ENCODE measurements at places on chromosomes 3 and 15.

GRCh38 chr15:65619626-65620290, 2.0 kb upstream of the SLC24A1 start:
- DNase-seq, result no peak

DNA sequence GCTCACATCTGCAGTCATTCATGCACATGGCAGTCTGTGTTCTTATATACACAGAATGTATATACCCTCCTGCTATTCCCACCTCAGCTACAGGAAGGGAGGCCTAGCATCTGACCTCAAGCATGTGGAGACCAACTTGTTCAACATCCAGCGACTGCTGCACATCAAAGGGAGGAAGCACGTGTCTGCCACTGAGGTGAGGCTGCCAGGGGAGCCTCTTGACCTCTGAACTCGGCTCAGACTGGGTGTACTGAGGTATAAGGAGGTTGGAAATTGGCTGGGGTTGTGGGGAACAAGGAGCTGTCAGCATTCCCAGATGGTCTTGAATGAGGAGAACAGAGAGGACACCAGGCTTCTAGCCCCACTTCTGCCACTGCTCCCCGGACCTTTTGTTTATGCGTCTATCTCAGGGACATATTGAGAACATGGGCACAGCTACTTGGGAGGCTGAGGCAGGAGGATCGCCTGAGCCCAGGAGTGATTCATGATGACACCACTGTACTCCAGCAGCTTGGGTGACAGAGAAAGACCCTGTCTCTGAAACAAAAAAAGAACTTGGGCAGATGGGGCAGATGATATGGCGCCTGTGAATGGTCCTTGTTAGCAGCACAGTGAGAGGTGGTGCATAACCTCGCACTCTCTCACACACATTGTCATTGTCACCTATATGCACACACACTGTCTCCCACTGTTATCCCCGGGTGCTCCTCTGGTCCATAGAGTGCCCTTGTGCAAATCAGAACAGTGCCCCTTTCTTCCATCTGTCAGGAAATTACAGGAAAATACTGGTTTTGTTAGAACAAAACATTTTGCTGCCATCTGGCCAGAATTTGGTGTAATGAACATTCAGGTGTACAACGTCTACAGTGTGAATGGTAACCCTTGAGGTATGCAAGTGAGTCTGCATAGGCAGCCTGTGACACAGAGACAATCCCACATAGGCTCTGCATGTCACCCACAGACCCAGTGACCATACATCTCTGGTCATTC, 5.4 kb downstream of the VILL start:
- DNase-seq, result no peak

DNA sequence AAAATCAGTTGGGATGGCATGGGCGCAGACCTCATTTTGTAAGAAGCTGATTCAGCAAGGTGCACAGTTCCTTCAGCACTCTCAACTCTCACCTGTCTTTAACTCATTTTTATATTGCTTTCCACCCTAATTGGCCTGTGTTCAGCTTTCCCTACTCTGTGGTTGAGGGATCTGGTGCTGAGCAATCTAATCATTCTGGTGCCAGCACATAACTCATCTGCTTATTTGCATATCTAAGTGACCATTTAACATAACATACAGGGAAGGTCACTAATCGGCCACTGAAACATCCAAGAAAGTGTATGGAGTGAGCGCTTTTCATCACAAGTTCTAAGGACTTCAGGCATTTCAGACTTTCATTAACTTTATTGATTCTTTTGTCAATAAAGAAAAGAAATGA, 303.4 kb upstream of the ROPN1 start:
- no peak for DNase-seq

- DNase-seq, result no peak
These were observed 125.9 kb downstream of the MYRIP start for GRCh38 chr3:39935261-39935660.

GRCh38 chr3:153050978-153051377, 111.0 kb upstream of the RAP2B start:
- DNase-seq, result no peak

DNA sequence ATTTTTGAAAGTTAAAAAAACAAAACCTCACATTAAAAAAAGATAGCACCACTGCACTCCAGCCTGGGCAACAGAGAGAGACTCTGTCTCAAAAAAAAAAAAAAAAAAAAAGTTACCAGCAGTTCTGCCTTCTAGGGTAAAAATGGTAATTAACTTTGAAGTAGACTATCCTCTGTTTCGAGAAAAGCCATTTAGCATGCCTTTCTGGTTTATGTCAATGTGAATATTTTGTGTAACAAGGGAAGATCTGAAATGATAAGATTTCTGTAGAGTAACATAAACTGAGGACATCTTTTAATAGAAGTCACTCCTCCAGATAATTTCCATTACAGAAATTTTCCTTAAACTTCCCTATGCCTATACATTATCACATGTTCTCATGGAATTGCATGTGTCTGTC, 203.2 kb upstream of the GAP43 start:
- DNase-seq, result no peak

DNA sequence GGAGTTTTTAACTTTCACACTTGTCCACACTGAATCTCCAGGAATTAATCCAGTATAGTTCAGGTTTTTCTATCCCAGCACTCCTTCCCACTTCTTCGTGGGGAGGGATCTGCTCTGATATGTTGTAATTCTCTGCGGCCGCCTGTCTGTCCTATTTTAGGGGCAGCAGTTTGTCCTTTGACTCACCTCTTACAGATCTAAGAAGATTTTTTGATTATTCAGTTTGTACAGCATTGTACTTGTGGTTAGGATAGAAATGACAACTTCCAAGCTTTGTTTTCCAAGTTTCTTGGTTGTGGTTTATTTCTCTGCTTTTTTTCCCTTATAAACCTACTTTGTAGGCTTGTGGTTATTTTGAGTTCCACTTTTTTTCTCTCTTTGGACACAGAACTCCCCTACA, 601.7 kb downstream of the SI start:
- DNase-seq, result no peak

Measured in activated CD4-positive, alpha-beta T cell treated with anti-CD3 and anti-CD28 coated beads for 24 hours (primary cell).